ENCODE measurements at places on chromosomes 1 and 21.

- DNase-seq = no peak
Measured at GRCh38 chr21:39367783-39368182, 18.9 kb upstream of the HMGN1 start.

DNA sequence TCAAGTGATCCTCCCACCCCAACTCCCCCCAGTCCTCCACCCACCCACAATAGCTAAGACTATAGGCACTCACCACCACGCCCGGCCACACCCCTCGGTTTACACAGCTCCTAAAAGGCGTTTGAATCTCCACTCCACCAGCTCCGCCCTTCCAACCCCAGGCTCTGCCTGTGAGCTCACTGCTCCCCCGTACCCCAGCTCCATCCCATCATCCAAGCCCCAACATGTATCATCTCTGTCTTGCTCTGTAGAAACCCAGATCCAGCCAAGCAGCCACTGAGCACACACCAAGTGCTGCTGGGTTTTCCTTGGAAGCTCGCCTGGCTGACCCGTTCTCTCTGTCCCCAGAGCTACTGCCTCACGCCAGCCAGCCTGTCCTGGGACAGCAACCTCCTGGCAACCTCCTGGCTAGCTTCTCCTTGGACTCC lies 12.0 kb upstream of the S100A2 start:
- no peak for DNase-seq

DNA sequence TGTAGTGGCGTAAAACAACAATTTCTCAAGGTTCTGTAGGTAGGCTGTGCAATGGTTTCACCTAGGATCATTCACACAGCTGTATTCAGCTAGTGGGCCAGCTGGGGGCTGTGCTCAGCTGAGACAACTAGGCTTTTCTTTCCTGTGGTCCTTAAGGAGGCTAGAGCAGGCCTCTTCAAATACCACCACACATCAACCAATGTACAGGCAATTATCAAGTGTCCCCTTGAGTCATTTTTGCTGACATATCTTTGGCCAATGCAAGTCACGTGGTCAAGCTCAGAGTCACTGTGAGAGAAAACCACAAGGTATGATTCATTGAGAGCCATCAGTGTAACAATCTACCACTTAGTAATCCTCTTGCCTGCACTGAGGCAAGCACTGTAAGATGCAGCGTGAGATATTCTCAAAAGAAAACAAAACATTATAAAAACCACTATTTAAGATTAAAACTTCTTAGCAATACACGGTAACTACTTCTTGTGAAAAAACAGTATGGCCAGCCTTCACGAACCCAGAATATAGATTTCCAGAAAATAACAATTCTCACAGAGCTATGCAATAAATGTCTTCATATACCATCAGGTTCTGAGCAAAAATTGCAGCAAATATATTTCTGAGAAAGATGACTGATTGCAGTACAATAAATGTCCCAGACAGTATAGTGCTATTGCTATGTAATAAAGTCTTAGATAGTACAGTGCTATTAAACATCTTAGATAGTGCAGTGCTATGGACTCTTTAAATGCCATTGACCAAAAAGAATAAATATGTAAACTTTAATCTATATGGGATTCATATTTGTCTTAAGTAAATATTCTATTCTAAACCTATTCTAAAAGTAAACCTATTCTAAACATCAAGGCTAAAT lies 55.3 kb downstream of the NME7 start:
- DNase-seq = no peak

DNA sequence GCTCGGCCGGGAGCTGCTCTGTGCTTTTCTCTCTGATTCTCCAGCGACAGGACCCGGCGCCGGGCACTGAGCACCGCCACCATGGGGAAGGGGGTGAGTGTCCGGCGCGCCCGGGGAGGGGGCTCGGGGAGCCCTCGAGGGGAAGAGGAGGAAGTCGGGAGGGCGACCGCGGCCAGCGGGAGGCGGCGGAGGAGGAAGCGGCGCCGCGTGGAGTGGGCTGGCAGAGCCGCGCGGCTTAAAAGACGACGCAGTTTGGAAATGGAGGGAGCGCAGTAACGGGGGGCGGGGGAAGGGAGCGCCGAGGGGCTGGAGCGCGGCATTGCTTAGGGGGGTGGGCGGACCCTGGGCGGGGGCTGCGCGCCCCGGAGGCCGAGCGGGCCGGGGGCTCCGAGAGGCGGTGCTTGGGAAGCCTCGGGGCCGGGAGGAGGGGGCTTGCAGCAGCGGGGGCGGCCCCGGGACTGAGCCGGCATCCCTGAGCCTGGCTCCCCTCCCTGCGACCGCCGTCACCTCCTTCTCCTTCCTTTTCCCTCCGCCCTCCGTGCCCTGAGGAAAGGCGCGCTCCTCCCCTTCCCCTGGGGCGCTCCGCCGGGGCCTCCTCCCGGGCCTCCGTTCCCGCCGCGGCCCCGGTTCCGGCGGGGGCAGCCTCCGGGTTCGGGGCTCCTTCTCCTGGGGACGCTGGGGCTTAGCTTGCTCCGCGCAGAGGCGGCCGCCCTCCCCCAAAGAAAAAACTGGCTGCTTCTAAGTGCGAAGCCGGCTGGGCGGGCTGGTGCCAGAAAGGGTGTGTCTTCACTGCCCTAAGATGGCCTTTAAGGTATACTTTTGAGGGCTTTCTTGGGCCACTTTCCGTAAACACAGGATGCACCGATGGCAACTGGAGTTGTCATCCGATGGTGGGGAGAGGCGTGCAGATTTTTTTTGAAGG lies 648 bp downstream of the ATP1A1 start:
- peak; percentile 42 for DNase-seq

DNA sequence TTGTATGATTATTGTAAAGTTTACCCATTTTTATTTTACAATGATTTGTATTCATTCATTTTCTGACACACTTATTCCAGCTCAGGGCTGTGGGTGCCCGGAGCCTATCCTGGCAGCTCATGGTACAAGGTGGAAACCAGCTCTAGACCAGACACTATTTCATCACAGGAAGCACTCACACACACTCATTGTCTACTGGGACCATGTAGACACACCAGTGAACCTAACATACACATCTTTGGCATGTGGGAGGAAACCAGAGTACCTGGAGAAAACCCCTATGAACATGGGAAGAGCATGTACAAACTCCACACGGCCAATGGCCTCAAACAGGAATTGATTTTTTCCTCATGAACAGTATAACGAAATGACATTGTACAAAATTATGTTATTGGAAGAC lies 2.4 kb downstream of the DTL start:
- DNase-seq = no peak

DNA sequence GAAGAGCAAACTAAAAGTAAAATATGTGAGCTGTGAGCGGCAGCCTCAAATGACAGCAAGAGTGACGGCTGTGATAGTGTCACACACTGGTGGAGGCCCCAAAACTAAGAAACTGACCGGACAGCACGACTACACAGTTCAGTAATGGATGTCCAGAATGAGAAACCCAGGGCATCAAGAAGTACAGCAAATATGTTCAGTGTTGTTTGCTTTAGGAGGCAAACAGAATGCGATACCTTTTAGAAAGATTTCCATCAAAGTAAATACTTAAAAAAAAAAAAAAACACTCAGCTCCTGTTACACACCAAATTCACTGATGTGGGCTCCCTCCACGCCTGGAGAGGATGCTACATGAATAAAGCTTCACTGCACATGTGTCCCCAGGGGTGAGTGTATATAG lies 1.1 kb upstream of the PKP1 start:
- no peak for DNase-seq

GRCh38 chr1:24914226-24915069 lies 15.6 kb downstream of the RUNX3 start:
- DNase-seq = peak; percentile 77

DNA sequence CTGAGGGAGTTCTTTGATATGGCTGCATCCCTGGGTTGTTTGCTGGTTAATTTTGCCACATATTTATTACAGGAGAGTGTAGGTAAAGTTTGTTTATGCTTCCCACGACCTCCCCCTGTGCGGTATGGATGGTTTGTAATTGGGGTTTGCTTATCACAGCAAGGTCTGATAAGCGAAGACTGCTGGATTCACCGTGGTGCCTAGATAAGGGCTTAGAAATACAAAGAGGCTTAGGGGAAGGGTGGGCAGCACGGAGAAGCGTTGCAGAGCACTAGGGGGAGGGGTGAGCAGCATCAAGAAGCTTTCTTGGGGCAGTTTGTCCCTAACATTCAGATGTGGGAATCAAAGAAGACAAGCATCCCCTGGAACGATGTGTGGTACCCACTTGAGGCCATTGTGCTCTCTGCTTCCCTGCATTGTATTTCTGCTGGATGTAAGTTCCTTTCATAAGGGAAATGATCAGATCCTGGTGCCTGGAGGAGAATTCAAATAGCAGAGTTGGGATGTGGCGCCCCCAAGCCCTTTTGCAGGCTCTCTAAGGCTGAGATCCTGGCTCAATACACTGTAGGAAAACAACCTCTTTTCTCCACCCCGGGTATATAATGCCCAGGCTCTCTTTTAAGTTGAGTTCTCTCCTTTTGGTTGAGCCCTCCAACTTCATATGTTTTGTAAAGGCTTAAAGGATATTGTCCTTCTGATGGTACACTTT lies 598.1 kb upstream of the ADGRL4 start:
- no peak for DNase-seq

GRCh38 chr1:183845681-183846080 lies 40.8 kb downstream of the RGL1 start:
- no peak for DNase-seq

DNA sequence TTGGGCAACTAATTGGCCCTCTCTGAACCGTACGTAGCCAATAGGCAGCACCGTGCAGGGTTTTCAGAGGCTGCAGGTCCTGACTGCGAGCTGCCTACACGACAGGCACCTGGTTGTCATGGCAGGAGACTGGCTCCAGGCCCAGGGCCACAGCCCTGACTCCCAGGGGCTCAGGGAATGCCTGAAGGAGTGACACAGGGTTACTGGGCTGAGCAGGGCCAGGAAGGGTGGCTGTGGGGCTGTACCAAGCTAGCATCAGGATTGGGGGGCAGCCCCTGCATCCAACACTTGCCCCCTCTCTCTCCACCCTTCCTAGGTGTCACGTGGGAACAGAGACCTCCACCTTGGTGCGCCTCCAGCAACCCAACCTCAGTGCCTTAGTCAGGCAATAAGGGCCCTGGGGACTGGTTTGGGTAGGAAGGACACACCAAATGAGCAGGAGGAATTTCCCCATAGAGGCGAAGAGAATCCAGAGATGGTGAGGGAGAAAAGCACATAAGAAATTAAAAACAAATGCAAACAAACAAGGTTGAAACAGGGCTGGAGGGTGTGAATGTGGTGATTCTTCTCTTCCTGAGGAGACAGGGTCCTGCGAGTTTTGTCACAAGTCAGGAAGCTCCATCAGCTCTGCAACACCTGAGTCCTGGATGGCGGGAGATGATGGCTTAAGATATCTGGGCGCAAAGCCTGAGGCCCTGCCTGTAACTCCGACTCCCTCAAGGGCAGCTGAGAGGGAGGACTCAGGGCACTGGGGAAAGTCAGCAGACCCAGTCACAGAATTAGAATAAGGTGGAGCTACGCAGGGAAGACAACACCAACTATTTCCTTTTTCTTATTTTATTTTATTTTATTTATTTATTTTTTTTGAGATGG lies 19.7 kb upstream of the RNU1-4 start:
- peak; percentile 81 for DNase-seq

- no peak for DNase-seq
Measured at GRCh38 chr1:98813738-98814309, 152.3 kb downstream of the SNX7 start.

DNA sequence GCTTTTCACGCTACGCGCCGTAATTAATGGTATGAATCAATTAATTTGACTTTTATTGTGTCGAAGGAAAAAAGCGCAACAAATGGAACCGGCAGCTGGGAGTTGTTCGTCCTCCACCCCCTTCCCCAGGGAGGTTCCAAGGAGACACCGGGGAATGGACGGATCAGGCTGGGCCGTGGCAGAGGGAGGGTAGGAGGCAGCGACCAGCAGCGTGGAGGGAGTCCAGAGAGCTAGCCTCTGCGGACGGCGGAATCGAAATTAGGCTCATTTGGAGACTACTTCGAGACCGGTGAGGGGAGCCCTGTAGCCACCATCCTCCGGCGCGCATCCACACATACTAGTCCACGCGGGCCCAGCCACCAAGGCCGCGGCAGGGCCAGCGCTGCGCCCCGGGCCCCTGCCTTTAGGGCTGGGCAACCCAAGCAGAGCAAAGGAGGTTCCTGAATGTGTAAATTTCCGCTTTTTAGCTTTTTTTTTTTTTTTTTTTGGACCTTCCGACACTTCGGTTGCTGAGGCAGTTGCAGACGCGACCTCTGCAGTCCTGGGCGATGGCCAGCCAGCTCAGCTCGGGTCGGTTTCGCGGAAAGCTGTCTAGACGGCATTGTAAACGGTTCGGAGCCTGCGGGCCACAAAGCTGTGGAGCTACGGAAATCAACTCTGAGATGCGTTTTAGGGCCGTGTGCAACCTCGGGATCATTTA lies 2.2 kb upstream of the FOXD3 start:
- DNase-seq = no peak

DNA sequence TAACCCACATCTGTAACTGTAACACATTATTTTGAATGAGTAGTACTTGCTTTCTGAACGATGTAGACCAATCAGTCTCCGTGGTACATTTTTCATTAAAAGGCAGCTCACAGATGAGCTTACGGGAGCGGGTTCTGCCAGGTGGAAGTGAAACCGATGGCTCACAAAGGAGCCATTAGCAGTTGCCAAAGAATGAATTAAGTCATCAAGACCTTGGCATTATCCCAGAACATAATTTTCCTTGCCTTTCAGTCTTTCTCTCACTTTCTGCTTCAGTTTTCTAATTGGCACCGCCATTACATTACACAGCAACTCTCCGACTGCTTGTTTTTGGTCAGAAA lies 33.5 kb upstream of the UTS2 start:
- DNase-seq = no peak

GRCh38 chr1:22380024-22380785 lies 71.4 kb upstream of the ZBTB40 start:
- no peak for DNase-seq

GRCh38 chr1:100506217-100506616 lies 31.7 kb upstream of the GPR88 start:
- no peak for DNase-seq

DNA sequence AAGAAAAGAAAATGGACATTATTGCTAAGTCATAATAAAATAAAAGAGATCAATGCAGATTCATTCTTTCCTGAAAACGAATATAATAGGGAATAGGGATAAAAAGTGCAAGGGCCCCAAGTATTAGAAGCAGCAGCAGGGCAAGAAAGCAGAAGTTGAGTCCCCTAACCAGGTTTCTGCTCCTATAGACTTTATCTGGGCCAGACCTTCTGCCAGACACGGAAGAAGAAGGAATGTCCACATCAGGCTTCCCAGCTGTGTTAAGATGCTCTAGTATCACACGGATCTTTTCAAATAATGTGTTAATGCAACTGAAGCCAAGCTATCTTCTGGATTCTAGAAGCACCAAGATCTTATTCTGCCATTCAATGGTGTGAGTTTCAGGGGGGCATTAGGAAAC lies 26.9 kb downstream of the CD244 start:
- DNase-seq = no peak

- DNase-seq = no peak
Measured at GRCh38 chr1:84510668-84511067, 4.3 kb upstream of the GNG5 start.
